ENCODE measurements at places on chromosomes 16 and 17.

DNA sequence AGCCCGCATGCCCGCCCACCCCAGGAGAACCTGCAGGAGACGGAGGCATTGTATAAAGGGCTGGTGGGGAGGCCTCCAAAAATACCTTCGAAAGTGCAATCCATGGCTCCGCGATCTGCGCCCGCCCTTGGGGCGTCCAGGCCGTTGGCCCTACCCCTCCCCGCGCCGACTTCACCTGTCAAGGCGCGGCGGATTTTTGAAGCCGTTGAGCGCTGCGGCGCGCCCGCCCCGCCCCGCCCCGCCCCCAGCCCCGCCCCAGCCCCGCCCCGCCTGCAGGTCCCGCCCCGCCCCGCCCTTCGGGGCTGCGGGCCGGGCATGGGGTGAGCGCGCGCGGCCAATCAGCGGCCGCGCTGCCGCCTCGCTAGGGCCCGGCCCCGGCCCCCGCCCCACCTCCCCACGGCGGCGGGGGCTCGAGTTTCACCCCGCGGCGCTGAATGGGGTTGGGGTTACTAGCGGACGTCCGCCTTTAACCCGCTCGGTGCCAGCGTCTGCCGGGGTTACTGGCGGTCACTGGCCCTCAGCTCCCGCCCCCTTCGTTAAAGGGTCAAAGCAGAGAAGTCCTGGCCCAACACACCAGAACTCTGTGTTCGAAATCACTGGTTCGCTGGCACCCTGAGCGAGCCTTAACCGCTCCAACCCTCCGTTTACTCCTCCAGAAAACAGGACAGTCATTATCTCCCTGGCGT, 13.2 kb downstream of the SREBF1 start:
- DNase-seq = peak; percentile 100

GRCh38 chr16:67661101-67661761, 471 bp downstream of the PARD6A start:
- DNase-seq = peak; percentile 73

DNA sequence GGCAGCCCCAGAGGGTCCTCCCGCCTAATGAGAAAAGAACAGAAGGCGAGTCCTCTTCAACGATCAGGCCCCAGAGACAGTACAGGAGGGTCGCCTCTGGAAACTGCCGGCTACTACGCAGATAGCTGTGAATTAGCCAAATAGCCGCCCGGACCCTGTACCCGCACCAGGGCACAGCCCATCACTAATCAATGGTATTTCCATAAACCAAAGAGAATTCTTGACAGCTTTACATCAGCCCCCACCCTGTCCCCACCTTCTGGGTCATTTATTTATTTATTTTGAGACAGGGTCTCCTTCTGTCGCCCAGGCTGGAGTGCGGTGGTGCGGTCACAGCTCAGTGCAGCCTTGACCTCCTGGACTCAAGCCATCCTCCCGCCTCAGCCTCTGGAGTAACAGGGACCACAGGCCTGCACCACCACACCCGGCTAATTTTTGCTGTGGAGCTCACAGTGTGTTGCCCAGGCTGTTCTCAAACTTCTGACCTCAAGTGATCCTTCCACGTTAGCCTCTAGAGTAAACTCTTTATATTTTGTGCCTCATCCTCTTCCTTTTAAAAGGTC, 805 bp upstream of the CLCN7 start:
- DNase-seq = no peak

- peak; percentile 5 for DNase-seq
These were observed 7.7 kb upstream of the TMEM92 start for GRCh38 chr17:50266384-50267073.

Measured in iPS-NIHi11 (cell line).